Amygdala (tissue), 56 donors: ENCODE measurements at places on chromosomes 6 and 20.

- DNase-seq: no peak
Observed at GRCh38 chr20:3047486-3048419, 1.9 kb downstream of the MRPS26 start.

DNA sequence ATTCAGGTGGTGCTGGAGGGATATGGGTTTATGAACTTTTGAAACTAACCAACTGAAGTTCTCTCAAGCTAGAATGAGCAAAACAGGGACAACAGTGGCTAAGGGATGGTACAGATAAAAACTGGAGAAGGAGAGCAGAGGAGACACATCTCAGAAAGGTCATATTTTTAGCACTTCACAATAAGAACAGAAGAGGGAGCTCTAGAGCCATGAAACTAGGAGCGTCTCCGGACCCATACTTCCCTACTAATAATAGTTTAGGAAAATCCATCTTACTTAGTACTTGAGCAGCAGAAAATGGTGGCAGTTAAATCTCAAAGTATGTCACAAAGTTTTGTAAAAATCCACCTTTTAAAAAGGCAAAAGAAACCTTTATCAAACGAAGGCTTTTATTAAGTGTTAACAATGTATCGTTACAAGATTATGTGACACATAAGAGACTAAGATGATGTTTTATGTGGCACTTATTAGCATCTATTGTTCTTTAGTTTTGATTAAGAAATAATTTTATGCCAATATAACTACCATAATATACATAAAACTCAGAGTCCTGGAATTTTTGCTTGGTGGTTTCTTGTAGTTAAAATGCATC lies 278.6 kb downstream of the TBC1D32 start:
- no peak for DNase-seq

DNA sequence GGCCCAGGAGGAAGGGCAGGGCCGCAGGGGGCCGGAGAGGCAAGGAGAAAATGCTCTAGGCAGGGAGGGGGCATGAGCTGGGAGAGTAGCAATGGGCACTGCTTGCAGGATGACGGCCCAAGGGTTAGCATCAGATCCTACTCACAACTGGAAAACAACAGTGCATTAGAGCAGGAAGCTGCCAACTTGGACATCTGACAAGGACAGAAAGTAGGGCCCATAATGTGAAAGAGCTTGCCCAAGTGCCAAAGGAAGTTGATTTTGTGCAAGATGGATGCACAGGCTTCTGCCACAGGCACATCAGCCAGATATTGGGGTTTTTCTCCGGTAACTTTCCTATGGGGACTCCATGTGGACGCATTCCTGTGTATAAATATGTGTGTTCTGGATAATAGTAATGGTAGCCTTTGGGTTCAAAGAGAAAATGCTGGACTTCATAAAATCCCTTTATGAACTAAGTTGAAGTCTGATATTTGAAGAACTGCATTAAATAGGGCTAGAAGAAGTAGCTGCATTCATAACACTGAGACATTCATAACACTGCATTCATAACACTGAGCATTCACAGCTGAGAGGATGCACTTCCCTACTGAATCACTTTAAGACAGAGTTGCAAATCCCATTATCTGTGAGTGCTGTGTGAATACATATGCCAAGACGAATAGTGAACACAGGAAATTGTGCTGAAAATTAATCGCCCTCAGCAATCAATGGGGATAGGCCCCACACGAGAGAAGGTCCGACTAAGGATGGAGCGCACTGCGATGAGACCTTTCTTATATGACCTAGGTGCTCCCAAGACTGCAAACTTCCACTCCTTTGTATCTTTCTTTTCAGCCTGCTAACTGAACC lies 235.6 kb upstream of the PRDM1 start:
- no peak for DNase-seq

- DNase-seq: no peak
Observed at GRCh38 chr6:108097882-108098281, 23.3 kb upstream of the OSTM1 start.

GRCh38 chr6:34595332-34596184 lies 39.4 kb upstream of the SPDEF start:
- no peak for DNase-seq

DNA sequence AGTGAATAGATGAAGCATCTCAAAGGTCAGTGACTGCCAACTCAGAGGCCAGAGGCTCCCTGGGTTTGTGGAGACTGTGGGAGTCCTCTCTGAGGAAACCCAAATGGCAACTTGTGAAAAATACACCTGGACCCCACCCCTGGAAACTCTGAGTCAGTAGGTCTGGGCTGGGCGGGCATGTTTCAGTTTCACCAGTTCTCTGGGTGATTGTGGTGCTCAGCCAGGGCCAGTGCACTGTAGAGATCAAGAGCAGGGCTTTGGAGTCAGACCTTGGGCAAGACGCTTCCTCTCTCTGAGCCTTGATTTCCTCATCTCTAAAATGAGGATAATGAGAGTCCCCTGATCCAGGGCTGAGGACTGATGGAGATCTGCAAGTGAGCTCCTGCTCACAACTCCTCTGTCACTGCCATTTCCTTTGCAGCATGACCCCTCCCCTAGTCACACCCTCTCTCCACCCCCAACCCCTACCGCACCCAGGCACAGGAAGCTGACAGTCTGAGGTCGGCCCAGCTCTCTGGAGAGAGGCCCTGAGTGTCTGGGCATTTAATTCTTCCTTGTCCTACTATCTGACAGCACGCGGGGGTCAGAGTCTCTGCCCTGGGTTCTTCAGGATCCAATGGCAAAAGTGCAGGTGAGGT lies 5.1 kb downstream of the DEF6 start:
- DNase-seq: no peak

DNA sequence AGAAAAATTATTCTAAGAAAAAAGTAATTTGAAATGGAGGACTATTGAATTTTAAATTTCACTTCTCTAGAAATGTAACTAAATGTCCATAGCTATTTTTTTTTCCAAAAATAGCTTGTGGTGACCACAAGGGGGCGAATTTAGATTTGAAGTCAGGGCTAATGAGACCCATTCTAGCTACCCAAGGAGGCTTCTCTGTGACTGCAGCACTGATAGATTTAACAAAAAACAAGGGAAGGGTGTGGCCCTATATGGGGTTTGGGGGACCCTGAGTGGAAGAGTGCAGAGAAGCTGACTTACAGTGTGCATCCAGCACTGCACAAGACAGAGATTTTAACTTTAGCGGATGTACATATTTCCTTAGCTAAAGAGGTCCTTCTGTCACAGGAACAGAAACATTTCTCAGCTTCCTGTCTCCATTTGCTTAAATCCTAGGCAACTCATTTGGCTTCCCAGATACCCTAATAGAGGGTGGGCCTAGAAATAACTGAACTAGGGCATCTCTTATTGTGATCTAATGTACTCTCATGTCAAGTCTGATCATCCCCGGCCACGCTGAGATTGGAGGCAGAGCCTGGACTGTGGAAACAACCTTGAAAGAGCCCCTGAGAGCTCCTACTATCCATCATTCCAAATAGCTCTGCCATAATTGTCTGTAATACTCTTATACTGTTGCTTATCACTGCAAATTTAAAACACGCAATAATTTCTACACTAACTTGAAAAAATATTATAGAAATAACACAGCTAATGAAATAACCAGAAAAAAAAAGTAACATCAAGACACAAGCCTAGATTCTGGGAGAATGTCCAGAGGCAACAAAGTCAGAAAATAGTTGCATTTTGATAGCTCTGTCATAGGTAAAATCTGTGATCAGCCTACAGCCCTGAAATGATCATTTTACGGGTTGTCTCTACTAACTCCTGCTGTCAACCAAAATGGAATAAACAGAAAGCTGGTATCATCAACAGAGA lies 93.6 kb downstream of the SNAP91 start:
- DNase-seq: no peak

DNA sequence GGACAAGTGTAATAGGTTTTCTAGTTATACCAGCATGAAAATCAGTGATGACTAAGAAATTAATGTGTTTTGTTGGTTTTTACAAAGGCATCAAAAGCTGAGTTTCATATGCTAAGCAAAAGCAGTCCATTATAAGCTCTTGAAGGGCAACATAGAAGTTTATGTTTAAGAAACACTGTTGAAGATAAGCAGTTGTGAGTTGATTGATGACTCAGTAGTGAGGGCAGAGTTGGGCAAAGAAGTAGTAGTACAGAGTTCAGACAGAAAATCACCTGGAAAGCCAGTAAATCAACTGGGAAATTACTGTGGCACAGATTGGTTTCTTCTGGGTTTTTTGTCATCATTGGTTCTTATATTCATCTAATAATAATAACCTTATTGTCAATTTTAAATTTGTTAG lies 78.0 kb upstream of the SMIM8 start:
- DNase-seq: no peak

GRCh38 chr20:49540687-49541435 lies 27.1 kb downstream of the PTGIS start:
- DNase-seq: no peak

GRCh38 chr6:127446356-127446755 lies 12.8 kb downstream of the KIAA0408 start:
- DNase-seq: no peak

- DNase-seq: no peak
Observed at GRCh38 chr6:136524339-136524935, 25.8 kb downstream of the MAP7 start.

DNA sequence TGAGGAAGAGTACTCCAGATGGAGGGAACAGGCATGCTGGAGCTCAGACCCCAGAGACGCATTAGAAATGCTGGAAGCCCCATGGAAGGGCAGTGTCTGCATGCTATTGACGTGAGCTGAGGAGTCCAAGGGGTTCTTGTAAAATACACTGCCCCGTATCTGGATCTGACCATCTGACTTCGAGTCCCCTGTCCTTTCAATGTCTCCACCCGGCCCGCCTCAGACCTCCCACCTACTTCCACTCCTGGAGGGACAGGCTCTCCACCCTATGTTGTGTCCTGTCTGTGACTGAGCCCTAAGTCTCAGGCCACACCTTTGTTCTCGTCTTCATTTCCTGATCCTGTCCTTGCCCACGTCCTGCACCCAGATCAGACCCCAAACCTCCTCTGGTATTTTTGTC lies 496.3 kb downstream of the CDH26 start:
- DNase-seq: no peak

DNA sequence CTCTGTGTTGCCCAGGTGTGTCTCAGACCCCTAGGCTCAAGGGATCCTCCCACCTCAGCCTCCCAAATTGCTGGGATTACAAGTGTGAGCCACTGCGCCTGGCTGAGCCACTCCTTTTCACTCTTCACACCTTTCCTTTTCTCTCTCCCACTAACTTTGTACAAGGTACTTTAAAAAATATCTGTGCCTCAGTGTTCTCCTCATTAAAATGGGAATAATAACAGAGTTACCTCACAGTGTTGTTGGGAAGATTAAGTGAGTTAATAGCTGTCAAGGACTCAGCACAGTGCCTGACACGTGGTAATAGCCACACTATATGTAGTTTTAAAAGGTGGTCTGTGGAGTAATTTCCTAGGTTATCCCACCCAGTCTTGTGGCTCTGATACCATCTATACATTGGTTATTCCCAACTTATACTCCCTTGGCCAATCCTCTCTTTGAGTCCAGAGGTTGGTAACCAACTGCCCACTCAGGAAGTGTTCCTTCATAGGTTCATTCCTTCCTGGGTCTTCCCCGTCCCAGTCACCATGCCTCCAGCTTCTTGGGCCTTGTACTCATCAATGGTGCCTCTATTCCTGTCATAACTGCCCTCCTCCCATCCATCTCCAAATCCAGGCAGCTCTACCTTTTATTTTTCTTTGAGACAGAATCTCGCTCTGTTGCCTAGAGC lies 78.6 kb upstream of the NAA20 start:
- DNase-seq: no peak

DNA sequence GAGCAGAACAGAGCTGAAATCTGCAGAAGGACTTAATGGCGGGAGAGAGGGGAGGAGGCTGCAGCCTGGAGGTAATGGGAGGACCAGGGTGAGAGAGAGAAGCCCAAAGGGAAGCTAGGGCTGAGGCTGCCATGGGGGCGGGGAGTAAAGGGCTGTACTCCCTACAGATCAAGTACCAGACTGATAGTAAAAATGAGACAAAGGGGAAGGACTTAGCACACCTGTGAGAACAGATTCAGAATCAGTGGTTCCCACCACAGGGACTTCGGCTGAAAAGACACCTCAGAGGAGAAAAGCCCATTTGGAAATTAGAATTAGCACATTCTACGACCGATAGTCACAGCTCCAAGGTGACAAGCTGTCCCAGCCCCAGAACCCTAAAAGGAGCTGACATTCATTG lies 6.4 kb upstream of the TBXT start:
- DNase-seq: no peak

GRCh38 chr20:5401277-5401875 lies 84.6 kb upstream of the PROKR2 start:
- no peak for DNase-seq

DNA sequence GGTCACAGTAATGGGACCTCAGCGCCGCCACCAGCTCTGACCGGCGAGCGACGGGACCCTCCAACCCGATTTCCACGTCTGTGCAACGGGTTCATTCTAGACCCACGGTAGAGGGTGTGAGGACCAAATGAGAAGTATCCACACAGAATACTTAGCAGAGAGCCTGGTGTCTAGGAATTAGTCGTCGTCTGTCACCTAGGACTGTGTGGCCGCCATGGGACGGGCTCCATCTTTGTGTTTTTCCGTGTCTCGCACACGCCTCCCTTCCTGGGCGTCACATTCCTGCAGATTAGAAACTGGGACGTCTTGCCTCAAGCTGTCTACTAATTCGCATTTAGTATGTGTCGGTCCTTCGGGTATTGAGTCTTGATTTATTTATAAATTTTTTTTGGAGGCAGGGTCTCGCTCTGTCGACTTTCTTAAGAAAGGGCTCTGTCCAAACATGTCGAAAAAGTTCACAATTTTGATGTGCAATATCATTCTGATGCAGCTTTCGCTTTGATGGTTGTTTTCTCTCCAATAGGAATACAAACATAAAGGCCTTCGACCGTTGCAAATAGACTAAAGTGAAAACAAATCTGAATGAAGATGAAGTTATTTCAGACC lies 563 bp downstream of the MGME1 start:
- DNase-seq: no peak

DNA sequence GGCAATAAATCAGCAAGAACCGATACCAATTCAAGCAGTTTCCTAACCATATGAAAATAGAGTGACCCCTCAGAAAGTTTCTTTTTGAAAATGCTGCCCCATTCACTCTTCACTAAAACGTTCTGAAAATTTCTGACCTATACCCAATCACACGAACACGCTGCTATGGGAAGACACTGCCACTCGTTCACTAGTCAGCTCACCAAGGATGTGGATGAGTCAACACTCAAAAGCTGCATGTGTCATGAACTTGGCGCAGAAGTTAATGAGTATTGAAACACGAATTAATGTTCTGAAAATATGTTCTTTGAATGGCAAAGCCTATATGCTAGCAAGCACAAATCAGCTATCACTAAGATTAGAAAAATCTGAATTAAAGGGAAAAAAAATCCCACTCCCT lies 84.2 kb downstream of the PREP start:
- DNase-seq: no peak

DNA sequence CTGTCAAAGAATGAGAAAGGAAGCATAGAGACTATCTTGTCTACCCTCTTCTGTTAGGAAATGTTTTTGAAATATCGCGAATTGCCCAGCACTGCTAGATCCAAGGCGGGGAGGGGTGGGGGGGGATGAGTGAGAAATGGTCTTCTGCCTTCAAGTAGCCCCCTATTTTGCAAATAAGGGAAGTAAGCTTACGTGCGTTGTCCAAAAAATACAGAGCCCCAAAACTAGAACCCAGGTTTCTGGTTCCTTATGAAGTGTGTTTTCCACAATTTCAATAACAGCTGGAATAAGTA lies 923 bp upstream of the ILRUN start:
- DNase-seq: no peak
